Keratinocyte (primary cell): ENCODE measurements at places on chromosomes 1 and 21. TPM values are rescaled to one million over a fixed set of nuclear protein-coding genes. Genes with fewer than 3 reads are reported as not detected.

The NKAIN1 gene
- 0.04 TPM in 1 of 3 replicates, not detected in the others for polyA plus RNA-seq

The TRPM2 gene
- 0.31 to 0.60 TPM (median 0.52 TPM) in 3 replicates for polyA plus RNA-seq

The FAM3B gene
- polyA plus RNA-seq: not detected in 3 replicates

The FAM78B gene
- 0.07 to 0.11 TPM (median 0.08 TPM) in 3 replicates for polyA plus RNA-seq

GRCh38 chr1:228226141-228226874 lies 18.5 kb downstream of the OBSCN start:
- DNase-seq: no peak

- DNase-seq: peak; percentile 97
These were observed 114.2 kb upstream of the IPO9 start for GRCh38 chr1:201714542-201715329.

GRCh38 chr1:169879034-169879840 lies 14.5 kb downstream of the SCYL3 start:
- no peak for DNase-seq

GRCh38 chr1:153261281-153262069 lies 2.0 kb downstream of the LORICRIN start:
- no peak for DNase-seq

- DNase-seq: peak; percentile 55
These were observed 56.0 kb upstream of the CNIH3 start for GRCh38 chr1:224559981-224560728.

DNA sequence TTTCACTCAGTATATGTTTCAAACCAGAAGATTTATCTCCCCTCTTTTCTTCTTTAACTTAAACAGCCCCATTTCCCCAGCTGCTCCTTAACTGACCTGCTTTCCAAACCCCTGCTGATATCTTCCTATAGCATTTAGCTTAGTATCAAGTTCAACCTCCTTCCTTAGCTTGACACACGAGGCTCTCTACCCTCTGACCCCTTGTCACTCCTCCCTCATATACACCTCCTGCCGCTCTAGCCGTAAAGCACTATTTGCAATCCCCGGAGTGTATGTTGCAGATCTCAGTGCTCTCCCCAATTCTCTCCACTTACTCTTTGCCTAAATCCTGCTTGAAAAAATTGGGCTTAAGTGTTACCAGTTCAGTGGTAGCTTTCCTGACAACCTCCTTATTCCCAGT lies 13.7 kb upstream of the AKR1A1 start:
- DNase-seq: no peak

GRCh38 chr21:41878831-41879189 lies 334 bp downstream of the PRDM15 start:
- no peak for DNase-seq

DNA sequence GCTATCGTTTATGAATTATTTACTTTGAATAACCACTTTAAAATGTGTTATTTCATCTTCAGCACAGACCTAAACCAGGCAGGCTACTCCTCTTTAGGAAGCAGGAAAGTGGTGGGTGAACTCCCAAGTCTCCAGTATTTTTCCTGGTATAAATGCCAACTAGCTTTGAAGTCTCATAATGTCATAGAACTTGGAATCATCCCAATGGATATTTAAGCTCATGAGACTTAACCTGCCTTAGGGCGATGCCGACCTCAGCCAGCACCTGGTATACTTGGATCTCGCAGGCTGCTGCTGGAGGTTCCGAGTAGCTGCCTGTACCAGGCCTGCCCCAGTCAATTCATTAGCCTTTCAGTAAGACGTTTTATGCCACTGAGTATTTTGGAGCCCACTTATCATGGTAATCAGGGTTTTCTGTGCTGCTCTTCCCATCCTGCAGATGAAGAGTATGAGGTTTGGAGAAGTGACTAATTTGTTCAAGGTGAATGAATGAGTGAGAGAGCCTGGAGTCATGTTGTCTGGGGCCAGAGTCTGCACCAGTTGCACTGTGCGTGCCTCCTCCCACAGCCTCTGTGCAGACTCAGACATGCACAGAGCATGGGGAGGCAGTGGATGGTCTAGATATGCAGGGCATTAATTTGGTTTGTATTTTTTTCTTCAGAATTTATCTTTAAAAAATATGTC lies 34.9 kb downstream of the VANGL1 start:
- no peak for DNase-seq

DNA sequence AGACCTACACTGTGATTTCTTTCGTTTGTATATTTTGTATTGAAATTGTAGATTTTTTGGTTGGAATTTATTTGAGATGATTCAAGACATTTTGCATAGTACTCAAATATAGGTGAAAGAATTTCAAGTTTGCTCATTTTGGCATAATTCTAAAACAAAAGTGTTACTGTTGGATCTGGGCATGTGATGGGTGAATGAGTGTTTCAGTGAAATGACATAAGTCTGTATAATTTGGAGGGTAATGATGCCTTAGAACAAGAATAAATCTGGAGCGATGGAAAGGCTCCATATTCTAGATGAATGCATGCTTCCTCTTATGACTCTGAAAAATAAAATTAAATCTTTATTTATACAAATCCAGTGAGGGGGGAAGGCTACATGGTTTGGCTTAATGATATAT lies 41.0 kb downstream of the NFIA start:
- no peak for DNase-seq

- DNase-seq: no peak
These were observed 78.1 kb downstream of the RERE start for GRCh38 chr1:8739377-8739776.
